Thoracic aorta (tissue), 2 donors: ENCODE measurements at places on chromosomes 13 and 19. TPM values are rescaled to one million over a fixed set of nuclear protein-coding genes. Genes with fewer than 3 reads are reported as not detected.

Gene HMGB1
- total RNA-seq: 188 TPM

Gene VSIG10L
- 1.6 TPM for total RNA-seq

Gene APC2
- total RNA-seq: 0.78 TPM

DNA sequence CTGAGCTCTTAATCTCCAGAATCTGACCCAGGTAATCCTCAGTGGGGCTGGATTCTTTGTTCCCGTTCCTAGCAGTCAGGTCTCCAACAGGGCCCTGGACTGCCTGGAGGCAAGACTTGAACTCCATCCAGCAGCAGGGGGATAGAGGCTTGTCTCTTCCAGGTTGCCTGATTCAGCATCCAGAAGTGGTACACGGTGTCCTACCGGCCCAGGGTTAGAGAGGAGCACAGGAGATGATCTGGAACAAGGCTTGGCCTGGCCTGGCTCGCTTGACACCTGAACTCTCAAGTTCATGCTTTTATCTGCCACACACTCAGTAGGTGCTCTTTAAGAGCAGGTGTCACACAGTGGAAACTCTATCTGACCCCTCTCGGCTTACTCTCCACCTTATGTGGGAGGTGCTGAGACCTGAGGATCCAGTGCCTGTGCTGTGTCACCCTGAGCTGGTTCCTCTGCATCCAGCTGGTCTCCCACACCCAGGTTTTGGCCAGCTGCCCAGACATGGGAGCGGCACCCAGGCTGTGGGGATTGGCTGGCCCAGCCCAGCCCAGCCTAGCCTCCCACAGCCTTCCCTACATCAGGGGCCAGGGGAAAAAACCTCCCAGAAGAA is at the start of gene CYP4F3:
TSS of gene CYP4F3 (plus strand) at position 604 of the 610 bp plus-strand sequence. CDS start 519 bp downstream, outside the sequence.
- no peaks in the 10 kb centered on the region for H3K4me1 ChIP-seq
- no peak within 1 kb of the TSS for H3K27ac ChIP-seq
- no peak within 1 kb of the TSS for H3K4me3 ChIP-seq
- DNase-seq: no peak
- H3K36me3 ChIP-seq: no peaks in the 10 kb centered on the region

DNA sequence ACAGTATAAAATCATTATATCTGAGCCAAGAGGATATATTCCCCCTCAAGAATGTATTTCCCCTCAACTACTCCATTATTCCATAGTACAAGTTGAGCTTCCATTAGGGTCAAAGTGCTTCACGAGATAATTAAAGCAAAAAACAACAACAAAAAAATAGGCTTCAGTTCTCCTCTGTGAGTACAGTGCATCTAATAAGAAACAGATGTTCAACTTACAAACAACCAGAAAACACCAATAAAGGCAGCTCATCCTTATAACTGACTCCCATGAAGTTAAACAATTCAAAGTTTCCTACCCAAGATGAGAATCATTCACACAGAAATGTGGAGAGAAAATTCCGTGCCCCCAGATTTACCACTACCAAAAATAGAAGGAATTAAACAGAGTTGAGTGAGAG is 854.4 kb downstream of the PCDH9 start:
- no peak overlapping the region for H3K4me3 ChIP-seq
- H3K27me3 ChIP-seq: no peaks in the 10 kb centered on the region
- H3K4me1 ChIP-seq: no peaks in the 10 kb centered on the region

DNA sequence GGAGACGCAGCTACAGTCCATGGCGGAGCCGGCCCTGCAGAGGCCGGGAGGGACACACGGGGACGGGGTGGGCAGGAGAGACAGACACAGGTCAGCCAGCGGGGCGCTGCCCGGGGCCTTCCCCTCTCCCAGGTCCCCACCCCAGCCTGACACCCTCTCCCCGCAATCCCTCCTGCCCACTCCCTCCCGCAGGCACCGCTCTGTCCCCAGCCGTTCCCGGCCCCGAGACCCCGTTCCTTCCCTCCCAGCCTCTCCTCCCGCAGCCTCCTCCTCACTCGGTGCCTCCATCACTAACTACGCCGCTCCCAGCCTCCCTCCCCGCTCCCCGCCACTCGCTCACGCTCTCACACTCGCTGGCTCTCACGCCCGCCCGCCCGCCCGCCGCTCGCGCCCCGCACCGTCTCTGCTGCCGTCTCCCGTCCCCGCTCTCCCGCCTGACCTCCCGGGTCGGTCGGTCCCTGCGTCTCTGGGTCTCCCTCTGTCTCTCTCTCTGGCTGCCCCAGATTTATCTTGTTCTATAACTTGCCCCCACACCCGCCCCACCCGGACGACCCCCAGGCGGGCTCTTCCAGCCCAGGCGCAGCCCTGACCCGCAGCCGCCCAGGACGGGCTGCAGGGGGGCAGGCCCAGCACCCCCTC is 15.2 kb downstream of the ERFL start:
- no peaks in the 10 kb centered on the region for H3K4me1 ChIP-seq
- peaks cover 20% of the 10 kb centered on the region for H3K27me3 ChIP-seq
- H3K36me3 ChIP-seq: no peaks in the 10 kb centered on the region
- no peak overlapping the region for H3K4me3 ChIP-seq
- H3K27ac ChIP-seq: no peak overlapping the region
- DNase-seq: no peak

GRCh38 chr13:83007226-83007625 is 875.0 kb downstream of the SLITRK1 start:
- H3K27ac ChIP-seq: no peak overlapping the region
- no peak overlapping the region for H3K4me3 ChIP-seq
- no peaks in the 10 kb centered on the region for H3K27me3 ChIP-seq
- DNase-seq: no peak
- H3K36me3 ChIP-seq: no peaks in the 10 kb centered on the region

- H3K27me3 ChIP-seq: no peaks in the 10 kb centered on the region
- no peaks in the 10 kb centered on the region for H3K36me3 ChIP-seq
- DNase-seq: no peak
- H3K27ac ChIP-seq: no peak overlapping the region
- no peaks in the 10 kb centered on the region for H3K4me1 ChIP-seq
Measured at GRCh38 chr19:44260343-44260681, 626 bp downstream of the ZNF233 start.

- no peak overlapping the region for H3K27ac ChIP-seq
- H3K4me3 ChIP-seq: no peak overlapping the region
- H3K4me1 ChIP-seq: no peaks in the 10 kb centered on the region
- no peak for DNase-seq
Measured at GRCh38 chr13:61045251-61045650, 370.4 kb downstream of the PCDH20 start.
